ENCODE measurements at places on chromosomes 5 and 9. TPM values are rescaled to one million over a fixed set of nuclear protein-coding genes. Genes with fewer than 3 reads are reported as not detected.

The HTR1A gene
- 8.4 TPM for total RNA-seq

The FOXD4L6 gene
- not detected for total RNA-seq

The PCDHGA5 gene
- 11.3 TPM for total RNA-seq

The LCN1 gene
- not detected for total RNA-seq

The TLE4 gene
- 59.5 TPM for total RNA-seq

The OCLN gene
- total RNA-seq, result 6.9 TPM

The TLR4 gene
- total RNA-seq, result 3.9 TPM

The SPAAR gene
- total RNA-seq, result 0.25 TPM

The COL27A1 gene
- 1.5 TPM for total RNA-seq

The OLFM1 gene
- total RNA-seq, result 75.5 TPM

The TPM2 gene
- 12.0 TPM for total RNA-seq

The GABRA1 gene
- 19.4 TPM for total RNA-seq

The PLAC8L1 gene
- total RNA-seq, result 0.25 TPM
